ENCODE measurements at places on chromosomes 1 and 21.

- DNase-seq: no peak
Observed at GRCh38 chr21:16302851-16303282, 573.1 kb downstream of the USP25 start.

DNA sequence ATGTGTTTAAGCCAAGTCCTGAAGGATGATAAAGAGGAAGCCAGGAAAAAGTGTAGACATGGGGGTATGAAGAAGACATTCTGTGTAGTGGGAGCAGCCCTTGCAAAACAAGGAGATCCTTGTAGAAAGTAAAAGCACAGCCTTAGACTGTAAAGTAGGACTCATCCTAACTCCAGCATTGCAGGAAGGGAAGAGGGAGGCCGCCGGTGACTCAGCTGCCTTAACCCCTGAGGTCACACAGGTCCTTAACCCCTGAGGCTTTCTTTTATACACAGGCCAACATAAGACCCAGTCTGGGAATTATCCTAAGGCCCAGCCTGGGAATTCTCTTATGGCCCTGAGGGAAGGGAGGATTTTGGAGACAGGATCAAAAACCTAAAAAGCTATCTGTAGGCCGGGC is 18.0 kb downstream of the PGM1 start:
- no peak for DNase-seq

GRCh38 chr21:45892156-45892915 is 89.2 kb upstream of the COL6A1 start:
- DNase-seq: no peak

DNA sequence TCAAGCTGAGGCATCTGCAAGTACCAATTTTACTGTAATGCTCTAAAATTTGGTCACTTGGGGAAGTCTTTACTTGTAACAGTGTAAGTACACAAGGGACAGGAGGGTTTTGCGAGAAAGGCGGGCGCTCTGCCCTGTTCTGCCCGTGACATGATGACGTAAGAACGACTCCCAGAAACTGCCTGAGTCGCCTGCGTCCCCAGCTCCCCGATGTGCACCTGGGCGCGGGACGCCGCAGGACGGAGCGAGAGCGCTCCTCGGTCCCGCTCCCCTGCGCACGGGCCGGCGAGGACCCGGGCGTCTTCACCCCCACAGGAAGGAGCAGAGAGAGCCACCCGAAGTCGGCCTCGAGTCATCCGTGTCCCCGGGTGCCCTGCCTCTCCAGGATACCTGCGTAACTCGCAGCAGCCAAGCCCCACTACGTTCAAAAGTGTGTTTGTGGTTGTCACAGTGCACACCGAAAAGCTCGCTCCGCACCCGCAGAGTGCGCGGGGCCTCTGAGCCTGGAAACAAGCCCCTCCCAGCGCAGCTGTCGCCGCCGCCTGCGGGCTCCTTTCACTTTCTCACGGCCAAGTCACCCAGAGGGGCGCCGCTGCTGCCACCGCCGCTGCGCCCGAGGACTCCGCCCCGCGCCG is 3.3 kb upstream of the ZBTB18 start:
- DNase-seq: peak; percentile 74

- DNase-seq: no peak
Observed at GRCh38 chr1:32104127-32104526, 3.7 kb upstream of the KPNA6 start.

- no peak for DNase-seq
Observed at GRCh38 chr1:244112636-244113035, 61.6 kb downstream of the ZBTB18 start.

DNA sequence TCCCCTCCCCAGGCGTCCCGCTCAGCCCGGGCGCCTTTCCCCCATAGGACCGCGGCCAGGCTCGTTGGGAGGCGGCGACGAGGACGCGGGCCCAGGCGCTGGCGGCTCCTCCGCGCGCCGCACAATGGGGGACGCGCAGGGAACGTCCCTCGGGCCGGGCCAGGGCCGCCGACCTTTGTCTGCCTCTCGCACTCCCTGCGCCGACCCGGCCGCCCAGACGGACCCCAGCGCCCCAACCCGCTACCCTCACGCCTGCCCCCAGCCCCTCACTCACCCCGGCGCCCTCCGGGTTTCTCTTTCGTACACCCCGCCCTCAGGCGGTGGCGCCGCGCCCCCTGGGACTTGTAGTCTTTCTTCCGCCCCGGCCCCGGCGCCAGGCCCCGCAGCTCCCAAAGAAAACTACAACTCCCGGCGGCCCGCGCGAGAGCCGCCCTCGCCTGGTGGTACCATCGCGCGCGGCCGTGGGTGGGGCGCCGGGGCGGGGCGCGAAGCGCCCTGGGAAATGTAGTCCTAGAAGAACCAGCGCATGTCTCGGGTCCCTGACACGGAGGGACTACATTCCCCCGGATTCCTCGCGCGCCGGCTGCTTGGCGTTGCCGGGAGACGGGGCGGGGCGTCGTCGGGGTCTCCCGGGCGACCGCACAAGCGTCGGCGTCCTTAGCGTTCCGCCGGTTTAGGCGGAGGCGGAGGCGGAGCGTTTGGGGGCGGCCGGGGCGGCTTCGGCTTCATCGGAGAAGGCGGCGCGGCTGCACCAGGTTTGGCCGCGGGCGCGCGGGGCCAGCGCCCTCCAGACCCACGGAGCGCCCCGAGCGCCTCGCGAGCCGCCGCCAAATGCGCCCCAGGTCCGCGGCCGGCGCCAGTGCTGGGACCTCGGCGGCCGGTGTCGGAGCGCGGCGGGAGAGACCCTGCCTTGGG is at the start of gene C1orf159:
TSS of gene C1orf159 (minus strand) at position 304 of the 915 bp plus-strand sequence. CDS start 24,546 bp downstream, outside the sequence.
- peak; percentile 100 for DNase-seq

DNA sequence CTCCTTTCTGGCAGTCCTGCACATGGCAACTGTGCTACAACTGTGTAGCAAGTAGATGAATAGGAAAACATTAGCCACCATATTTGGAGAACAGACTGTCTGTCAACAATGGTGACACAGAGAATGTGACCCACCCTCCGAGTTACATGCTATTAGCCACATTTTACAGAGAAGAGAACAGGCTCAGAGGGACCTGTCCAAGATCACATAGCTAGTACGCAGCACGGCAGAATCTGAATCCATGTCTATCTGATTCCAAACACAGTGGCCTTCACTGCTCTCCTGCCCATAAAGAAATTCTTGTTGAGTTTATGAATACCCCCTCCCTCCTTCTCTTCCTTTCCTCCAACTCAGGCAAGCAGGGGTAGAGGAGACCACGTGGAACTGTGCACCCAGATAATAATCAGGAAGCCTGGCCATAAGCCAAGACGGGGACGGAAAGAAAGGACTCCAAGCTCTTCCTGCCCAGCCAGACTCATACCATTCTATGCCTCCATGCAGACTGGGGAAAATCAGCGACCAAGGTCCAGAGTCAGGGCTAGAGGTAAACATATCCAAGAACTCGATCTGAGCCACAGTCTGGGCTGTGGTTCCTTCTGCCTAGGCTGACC is 78.8 kb downstream of the TRABD2B start:
- DNase-seq: no peak

- no peak for DNase-seq
Observed at GRCh38 chr1:94031591-94031990, 89.4 kb downstream of the ABCA4 start.

DNA sequence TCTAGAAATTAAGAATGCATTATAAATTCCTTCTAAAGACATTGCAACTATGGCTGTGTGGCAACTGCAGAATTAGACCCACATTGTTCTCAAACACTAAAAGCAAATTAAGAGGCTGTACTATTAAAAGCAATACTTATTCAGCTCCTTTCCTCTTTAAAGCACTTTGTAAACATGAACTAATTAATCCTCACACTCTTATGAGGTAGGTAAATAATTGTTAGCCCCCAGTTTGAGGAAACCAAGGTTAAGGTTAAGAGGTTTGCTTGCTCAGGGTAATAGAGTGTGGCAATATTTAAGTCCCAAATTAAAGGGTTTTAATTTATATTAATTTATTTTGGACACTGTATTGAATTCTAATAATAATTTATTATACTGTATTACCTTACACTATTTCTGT is 553.8 kb downstream of the LRRIQ3 start:
- DNase-seq: no peak

- no peak for DNase-seq
Observed at GRCh38 chr1:244817415-244817894, 18.0 kb upstream of the COX20 start.

DNA sequence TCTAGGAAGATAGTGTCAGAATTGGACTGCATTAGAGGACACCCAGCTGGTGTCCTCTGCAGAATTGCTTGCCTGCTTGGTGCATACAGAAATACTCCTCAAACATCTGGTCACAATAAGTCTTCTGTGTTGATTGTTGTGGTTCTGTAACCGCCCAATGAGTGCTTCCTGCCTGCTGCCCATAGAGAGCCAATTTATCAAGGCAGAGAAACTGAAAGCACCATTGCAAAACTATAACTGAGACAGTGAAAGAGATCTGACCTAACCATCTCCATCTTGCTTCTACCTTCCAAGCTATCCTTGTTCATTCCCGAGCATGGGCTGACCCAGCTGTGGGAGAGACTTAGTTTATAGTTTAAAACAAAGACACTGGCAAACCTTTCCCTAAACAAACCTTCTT is 462.4 kb upstream of the RGS18 start:
- DNase-seq: no peak

DNA sequence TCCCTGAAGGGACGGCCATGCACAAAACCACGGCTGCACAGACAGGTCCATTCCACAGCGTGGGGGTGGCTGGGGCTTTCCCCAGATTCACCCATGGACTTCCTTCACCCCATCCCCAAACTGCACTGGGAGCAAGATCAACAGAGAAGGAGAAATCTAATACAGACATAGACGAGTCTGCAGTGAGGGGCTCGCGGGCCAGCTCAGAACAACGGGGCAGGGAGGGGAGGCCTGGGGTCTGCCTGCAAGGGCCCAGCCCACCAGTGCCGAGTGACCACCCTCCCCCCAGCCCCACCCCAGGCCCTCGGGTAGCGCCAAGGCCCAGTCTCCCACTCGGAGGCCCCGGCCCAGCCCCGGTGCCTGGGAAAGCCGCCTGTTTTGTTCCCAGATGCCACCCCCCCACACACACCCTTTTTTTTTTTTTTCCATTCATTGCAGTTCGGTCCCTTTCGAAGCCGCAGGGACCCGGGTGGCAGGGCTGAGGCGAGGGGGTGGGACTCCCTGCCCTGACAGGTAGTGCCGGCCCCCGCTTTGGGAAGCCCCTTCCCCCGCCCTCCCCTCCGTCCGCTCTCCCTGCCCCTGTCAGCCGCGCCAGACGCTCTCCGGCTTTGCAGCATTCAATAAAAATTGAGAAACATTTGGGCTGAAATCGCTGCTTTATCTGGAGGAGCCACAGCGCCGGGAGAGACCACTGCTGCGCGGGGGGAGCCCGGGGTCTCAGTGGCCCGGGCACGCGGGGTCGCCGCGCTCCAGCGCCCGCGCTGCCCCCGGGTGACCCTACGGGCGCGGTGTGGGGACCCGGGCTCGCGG is 543 bp upstream of the EPHB2 start:
- no peak for DNase-seq

DNA sequence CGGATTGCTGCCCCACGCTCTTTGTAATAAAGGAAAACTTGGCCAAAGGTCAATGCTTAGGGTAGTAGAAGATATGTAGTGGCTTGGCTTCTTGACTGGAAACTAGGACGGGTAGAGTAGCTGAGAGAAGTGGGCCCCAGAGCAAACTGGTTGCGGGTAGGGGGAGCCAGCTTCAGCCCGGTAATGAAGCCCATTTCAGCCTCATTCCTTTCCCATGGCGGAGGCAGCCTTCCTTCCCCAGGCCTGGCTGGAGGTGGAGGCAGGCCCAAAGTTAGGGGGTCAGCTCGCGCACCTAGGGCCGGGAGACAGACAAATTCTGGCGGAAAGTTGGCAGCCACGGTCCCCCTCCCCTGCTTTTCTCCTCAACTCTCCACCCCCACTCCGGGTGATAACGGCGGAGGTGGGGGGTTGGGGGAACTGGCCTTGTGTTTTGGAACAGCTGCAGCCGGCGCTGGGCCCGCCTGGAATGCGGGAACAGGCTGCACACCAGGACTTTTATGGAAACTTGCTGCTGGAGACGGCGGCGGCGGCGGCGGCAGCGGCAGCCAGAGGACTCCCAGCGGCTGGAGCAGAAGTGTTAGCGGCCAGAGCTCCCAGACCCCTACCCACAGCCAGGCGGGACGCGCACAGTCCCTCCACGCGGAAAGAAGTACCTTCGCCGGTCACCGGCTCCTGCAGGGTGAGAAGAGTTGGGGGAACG is at the start of gene NEXN:
TSS of gene NEXN (plus strand) at position 544 of the 700 bp plus-strand sequence. CDS start 27,483 bp downstream, outside the sequence.
- DNase-seq: peak; percentile 80

DNA sequence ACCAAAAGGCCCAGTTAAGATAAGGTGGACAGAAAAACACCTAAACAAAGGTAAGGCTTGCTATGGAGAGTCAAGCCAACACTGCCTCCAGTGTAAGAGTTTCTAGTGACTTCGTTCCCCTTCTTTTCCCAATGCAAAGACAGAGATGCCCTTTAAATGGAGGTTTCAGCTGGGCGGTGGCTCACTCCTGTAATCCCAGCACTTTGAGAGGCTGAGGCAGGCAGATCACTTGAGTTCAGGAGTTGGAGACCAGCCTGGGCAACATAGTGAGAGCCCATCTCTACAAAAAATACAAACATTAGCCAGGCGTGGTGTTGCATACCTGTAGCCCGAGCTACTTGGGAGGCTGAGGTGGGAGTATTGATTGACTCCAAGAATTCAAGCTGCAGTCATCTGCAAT is 24.0 kb upstream of the COL6A1 start:
- DNase-seq: no peak

GRCh38 chr21:23801292-23801691 is 1806.0 kb downstream of the MRPL39 start:
- DNase-seq: no peak

- no peak for DNase-seq
Observed at GRCh38 chr1:234342774-234343173, 30.5 kb upstream of the COA6 start.

Data from type B pancreatic cell (in vitro differentiated cells).